ENCODE measurements at places on chromosomes 12 and 14. TPM values are rescaled to one million over a fixed set of nuclear protein-coding genes. Genes with fewer than 3 reads are reported as not detected.

DNA sequence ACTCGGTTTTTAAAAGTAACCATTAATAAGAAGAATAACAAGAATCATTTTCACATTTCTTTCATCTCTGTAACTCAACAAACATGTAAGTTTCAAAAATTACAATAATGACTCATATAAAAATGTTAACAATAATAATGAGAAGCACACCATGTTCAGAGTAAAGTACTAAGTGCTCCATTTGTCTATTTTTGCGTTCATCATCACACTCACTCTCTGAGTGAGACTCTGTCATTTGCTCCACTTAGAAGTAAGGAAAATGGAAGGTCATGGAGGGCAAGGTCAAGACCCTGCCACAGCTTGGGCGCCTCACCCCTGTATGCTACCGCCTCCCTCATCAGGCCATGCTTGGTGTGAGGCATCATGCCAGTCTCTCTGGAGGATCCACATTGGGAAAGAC lies 129.9 kb downstream of the TMEM30B start:
- DNase-seq = no peak

HAL gene
- 0.79 TPM for total RNA-seq

DNA sequence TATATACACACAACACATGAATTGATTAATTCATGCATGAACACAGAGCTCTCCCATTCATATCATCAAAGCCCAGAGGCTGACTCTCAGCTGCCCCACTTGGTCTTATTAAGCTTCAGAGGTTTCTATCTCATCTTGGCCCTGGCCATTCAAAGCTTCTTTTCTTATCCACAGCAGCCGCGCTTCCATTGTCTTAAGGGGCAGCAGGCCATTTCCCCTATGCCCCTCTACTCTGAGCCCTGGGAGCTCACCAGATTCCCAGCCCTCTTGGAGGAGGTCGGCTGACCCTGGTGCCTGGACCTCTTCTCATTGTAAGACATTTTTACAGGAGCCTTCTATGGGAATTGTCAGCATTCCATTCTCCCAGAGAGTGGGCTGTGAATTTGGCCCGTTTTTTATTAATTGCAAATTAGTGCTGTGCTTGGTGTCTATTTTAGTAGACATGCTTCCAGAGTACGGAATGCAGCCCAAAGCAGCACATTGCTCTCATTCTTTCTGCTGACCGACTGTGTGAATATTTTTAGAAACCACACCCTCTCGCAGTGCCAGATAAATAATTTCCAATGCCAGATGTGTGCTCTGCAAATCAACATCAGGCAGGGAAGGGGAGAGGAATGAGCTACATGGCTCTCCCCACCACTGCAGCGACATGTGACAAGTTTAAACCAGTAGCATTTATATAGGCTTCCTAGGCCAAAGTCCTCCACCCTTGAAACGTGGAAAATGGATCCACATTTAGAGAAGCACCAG lies 58.5 kb downstream of the NUAK1 start:
- DNase-seq = no peak

DNA sequence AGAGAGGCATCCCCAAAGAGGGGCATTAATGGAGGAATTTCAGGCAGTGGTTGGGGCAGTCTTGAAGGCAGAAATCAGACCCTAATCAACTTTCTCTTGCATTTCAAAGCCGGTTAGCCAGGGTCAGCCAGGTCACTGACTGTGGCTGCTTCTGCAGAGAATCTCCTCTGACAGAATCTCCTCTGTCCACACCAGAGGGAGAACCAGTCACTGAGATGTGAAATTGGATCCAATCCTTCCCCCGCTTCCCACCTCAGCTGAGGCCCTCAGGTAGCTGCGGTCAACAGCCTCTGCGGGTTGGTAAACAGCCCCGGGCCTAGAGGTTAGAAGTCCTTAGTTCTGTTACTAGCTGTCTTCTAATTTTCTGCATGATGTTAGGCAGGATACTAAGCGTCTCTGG lies 39.8 kb upstream of the NUAK1 start:
- no peak for DNase-seq

DNA sequence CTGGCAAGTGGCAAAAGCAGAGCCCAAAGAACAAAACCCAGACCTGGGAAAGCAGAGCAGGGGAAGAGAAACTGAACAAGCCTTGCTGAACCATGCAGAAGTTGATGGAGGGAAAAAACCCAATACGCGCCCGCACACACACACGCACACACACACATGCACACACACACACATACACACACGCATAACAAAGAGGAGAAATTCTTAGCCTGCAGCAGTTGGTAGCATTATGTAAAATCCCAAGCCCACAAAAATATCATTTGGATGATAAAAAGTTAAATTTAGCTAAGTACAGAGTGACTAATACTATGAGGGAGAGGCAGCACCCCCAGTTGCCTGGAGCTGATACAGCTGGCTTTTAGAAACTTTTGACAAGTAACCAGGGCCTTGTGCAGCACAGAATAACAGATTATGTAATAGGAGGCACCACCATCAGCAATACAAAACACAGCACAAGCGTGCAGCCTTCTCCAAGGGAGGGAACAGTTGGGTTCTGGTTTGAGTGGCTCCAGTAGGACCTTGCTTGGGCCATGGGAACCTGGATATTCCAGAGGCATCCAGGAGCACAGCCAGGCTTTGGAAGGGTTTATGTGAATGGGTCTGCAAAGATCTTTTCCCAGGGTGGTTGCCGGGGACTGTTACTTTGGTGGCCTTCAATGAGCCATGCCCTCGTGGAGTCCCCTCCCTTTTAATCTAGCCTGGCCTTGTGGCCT lies 35.3 kb downstream of the PITPNM2 start:
- no peak for DNase-seq

TPPP2 gene
- total RNA-seq = not detected

DNA sequence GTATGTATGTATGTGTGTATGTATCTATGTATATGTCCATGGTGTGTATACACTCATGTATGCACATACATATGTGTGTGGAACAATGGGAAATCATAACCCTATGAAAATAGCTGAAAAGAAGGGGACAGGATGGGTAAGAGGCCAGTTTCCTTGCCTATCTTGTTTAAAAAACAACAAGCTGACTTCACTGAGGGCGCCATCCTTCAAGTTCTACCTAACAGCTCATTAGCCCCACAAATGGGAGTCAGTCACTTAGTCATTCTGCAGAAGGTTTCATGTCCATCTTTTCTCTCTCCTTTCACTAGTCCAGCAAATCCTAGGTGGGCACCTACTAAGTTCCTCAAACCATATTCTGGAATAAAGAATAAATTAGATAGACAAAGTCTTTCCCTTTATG lies 14.7 kb downstream of the STON2 start:
- no peak for DNase-seq

OR4E2 gene
- total RNA-seq = not detected

ADSS1 gene
- total RNA-seq = 34.3 TPM

DNA sequence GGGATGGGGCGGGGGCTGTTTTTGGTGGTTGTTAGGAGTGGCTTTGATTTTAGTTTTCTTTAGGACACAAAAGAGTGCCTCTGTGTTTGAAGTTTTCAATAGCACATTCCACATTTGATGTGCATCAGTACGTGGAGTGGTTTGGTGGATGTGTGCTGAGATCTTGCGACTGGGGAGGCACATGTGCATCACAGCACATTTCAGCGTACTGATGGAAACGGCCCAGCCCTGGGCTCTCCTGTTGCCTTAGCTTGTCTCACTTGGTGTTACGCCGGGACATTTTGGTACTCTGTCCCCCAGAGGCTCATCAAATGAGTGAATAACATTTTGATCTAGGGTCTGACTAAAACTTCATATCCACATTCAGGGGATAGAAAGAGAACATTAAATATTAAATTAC lies 70.5 kb downstream of the GNS start:
- no peak for DNase-seq

DNA sequence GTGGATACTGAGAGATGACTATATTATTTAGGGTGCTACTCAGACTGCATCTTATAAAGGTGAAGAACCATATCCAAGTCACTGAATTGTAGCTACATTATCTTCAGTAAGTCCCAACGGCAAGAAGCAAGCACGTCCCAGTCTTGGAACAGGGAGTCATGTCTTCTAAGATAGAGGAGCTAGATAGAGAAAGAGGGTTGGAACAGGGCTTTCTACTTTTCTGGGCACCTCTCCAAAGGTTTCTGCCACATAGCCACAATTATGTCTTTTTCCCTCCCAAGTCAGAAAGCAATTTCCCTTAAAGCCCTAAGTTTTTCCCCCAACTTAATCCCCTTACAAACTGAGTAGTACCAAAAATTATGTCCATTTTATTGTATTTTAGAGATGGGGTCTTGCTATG lies 22.4 kb downstream of the MAPK1IP1L start:
- no peak for DNase-seq

- DNase-seq = no peak
These were observed 25.0 kb downstream of the RXYLT1 start for GRCh38 chr12:63804746-63805145.

DNA sequence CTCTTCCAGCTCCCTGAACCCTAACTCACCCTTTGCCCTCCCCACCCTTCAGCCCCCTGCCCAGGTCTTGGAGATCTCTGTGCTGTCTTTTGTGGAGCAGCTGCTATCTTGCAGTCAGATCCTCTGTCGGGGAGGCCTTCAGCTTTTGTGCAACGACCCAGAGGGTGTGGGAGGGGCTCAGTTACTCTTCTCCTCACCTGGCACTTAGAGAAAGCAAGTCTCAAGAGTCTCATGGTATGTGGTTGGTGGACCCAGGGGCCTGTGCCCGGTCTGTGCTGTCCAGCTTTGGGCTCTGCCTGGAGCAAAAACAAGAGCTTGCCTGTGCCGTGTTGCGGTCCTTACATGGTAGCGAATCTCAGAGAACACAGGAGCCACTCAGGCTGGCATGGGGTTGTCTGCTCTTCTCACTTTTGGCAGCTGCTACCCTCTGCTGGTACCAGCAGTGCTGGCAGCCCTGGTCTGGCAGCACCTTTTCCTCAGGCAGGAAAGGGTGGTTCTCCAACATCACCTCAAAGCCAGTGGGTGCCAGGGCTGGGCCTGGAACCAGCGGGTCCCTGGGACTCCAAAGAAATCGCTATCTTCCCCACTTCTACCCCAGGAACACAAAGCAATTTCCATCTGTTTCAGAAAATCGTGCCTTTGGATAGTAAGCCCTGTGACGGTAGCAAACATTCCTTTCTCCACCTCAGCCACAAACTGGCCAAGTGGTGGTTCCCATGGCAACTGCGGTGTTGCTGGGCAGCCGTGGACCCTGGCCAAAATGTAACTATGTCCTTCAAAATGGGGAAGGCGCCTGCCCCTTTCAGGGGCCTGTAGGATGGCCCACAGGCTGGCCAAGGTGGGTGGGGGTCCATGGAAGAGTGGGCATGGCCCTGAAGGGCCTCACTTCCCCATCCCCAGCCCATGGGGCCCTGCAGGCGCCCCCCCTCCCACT lies 90.0 kb downstream of the RIN3 start:
- peak; percentile 29 for DNase-seq

DNA sequence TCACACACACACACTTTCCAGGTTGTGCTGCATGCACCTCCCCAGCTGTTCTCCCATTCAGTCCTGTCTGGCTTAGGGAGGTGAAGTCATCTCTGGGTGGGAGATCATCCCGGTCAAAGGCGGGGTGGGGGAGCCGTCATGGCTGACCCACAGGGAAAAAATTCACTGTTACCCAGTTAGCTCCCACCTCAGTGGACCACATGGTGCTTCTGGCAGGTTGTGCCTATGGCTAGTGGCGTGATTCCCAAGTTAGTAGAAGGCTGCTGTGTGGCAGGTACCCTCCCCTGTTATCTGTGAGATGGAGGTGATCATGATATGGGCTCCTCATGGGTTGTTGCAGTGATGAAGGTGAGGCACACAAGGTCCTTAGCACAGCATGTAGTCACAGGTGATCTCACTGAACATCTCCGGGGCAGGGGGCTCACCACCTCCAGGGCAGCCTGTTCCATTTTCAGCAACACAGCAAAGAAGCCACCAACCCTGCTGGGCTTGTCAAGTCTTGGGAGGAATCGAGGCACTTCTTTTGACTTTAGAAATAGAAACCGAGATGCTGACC lies 154.9 kb upstream of the CCND2 start:
- no peak for DNase-seq

ADAM20 gene
- 2.6 TPM for total RNA-seq

GRCh38 chr14:80653956-80654355 lies 287.6 kb downstream of the CEP128 start:
- no peak for DNase-seq
